ENCODE measurements at places on chromosomes 1 and 21.

- no peak for DNase-seq
Measured at GRCh38 chr1:161177112-161177935, at the start of gene B4GALT3. Gene B4GALT3 (minus strand): TSS chr1:161177507. CDS start chr1:161176060, 1,447 bp downstream.

DNA sequence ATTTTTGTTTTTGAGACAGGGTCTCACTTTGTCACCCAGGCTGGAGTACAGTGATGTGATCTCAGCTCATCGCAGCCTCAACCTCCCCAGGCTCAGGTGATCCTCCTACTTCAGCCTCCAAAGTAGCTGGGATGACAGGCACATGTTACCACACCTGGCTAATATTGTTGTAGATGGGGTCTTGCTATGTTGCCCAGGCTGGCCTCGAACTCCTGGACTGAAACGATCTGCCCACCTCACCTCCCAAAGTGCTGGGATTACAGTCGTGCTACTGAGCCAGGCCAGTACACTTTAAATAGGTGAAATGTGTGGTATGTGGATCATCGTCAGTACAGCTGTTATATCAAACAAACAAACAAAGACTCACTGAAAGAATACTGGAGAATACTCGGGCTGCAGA is 35.0 kb upstream of the GPR153 start:
- no peak for DNase-seq

GRCh38 chr1:243715285-243715684 is 134.8 kb downstream of the AKT3 start:
- DNase-seq, result no peak

GRCh38 chr1:215192306-215192705 is 109.8 kb downstream of the KCNK2 start:
- DNase-seq, result no peak

- no peak for DNase-seq
Measured at GRCh38 chr1:178664278-178664677, 60.8 kb upstream of the RALGPS2 start.

DNA sequence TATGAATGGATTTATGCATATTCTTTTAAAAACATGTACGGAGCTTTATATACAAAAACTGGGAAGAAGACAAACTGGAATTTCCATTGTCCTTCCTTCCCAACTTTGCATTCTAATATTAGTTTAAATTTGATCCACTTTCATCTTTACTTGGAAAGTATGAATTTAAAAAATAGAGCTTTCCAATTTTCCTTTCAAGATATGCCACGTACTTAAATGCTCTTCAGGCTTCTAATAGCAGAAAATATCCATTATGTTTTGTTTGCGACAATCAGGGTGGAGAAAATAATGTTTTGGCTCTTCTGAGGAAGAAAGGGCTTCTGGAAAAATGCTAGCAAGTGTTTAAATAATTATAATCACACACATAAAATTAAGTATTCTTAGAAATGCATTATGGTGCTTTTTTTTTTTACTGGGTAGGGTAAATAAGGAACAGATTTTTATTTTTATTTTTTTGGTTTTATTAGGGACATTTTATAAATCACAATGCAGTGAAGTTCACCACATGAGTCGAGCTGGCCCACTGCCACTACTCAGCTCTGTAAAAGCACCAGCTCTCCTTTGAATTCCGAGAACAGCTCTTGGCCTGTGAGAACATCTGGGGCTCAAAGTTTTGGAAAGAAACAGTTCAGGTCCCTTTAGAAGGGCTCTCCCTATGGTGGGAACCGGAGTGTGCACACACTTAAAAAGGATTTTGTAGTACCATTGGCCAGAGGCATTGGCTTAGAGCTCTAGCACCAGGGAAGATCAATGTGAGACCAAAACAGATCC is 287.4 kb upstream of the LYPLAL1 start:
- DNase-seq, result no peak

GRCh38 chr21:32347977-32348376 is 44.8 kb downstream of the URB1 start:
- no peak for DNase-seq

- DNase-seq, result no peak
Measured at GRCh38 chr1:200207711-200208126, 180.2 kb downstream of the NR5A2 start.

DNA sequence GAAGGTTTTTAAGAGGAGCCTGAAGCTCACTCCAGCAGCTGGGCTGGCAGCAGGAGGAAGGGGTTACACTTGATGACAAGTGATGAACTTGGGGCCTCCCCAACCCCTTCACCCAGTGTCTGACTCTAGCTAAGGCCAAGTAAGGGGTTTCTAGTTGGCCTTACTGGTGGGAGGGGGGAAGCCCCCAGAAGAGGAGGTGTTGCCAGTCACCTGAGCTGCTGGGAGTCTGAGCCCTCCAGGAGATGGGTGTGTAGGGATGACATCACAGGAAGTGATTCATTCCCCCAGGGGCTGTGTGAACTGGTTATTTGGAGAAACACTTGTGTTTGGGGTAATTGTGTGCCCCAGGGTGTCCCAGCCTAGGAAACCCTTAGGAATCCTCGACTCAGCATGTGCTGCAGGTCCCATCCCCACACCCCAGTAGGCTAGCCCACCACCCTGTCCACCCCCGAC is 3.1 kb downstream of the PADI1 start:
- peak; percentile 21 for DNase-seq

- peak; percentile 56 for DNase-seq
Measured at GRCh38 chr1:112674986-112675727, 698 bp downstream of the MOV10 start.

DNA sequence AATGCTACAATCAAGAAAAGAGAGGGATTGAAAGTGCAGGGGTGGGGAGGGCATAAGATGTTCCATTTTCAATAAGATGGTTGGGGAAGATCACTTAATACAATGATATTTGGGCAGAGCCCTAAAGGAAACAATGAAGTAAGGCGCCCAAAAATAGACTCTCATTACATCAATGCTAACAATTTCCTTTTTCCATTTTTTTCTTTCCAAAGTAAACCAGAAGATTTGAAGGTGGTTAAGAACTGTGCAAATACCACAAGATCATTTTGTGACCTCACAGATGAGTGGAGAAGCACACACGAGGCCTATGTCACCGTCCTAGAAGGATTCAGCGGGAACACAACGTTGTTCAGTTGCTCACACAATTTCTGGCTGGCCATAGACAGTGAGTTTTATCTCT is 16.8 kb downstream of the IFNAR2 start:
- DNase-seq, result no peak

- DNase-seq, result no peak
Measured at GRCh38 chr1:24659166-24659904, 16.2 kb downstream of the SRRM1 start.

DNA sequence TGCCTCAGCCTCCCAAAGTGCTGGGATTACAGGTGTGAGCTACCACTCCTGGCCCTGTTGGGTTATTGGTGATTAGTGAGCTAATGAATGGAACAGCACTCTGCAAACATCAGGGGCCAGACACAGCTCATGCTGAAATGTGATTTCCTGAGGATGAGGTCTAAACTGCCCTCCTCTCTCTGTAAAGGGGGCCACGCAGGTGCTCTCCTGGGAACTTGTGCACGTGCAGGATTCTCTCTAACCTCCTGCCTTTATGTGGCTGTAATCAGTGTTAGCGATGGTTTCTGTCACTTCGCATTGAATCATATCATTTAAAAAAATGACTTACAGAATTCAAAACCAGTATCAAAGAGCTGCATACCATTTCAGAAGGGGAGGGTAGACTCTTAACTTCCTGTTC is 3.6 kb downstream of the GPR157 start:
- no peak for DNase-seq

DNA sequence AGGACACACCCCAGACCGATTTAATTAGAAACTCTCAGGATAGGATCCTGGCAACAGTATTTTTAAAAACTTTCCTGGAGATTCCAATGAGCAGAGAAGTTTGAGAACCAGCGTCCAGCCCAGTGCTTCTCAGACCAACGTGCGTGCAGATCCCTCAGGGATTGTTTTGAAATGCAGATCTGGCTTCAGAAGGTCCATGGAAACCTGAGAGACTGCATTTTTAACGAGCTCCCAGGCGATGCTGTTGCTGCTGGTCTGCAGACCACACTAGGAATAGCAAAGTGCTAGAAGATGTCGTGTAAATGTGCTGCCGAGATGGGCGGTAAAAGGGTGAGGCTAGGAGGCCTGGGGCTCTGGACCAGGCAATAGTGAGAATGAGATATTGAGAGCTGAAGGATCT is 18.4 kb upstream of the CASQ1 start:
- no peak for DNase-seq

- DNase-seq, result no peak
Measured at GRCh38 chr1:229696385-229696784, 70.3 kb downstream of the URB2 start.

DNA sequence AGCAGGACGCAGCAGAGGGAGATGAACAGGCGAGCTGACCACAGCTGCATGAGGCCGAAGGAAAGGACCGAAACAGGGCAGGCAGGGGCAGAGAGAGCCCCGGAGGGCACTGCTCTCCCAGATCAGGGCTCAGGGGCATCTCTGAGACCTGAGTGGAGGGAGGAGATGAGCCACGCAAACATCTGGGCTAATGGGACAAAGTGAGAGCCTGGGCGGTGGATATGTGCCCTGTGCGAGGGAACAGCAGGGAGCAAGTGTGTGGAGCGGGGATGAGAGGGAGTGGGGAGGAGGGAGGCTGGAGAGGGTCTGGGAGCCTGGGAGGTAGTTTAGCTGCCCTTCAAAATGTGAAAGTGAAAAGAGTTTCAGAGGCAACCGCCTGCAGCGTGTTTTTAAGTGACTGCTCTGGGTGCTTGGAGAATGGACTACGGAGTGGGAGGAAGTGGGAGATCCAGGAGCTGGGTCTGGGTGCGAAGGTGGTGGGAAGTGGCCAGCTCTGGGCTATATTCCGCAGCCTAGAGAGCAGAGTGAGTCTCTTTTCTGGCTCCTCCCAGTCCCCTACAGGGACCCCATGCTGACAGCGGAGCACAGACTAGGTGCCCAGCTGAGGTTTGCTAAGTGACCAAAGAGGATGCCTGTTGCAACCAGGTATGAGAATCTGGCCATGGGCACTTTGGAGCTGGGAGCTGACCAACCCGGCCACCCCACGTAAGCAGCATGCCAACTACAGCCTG is 114.6 kb upstream of the IFFO2 start:
- DNase-seq, result no peak

- DNase-seq, result no peak
Measured at GRCh38 chr1:190243056-190243455, 234.6 kb downstream of the BRINP3 start.

DNA sequence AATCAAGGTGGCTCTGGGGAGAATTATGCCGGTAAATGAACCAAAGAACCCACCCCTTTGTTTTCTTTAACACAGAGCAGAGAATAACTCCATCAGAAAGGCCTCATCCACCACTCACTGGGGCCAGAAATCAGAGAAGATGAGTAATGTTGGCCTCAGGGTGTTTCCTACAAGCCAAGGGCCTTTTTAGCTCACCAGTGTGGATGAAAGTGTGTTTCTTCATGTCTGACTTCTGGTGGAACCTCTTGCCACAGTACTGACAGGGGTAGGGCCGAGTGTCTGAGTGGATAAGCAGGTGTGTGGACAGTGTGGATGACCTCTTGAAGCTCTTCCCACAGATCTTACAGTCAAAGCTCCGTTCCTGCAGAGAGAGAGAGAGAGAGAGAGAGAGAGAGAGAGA is 8.3 kb downstream of the GFI1 start:
- DNase-seq, result no peak

GRCh38 chr1:39538531-39539251 is 37.9 kb downstream of the PABPC4 start:
- DNase-seq, result no peak

GRCh38 chr1:77313491-77313890 is 31.7 kb downstream of the AK5 start:
- no peak for DNase-seq

GRCh38 chr1:203378556-203379245 is 27.8 kb upstream of the FMOD start:
- no peak for DNase-seq

- no peak for DNase-seq
Measured at GRCh38 chr1:151547900-151548230, 7.8 kb downstream of the TUFT1 start.

GRCh38 chr1:22702296-22703085 is 8.1 kb upstream of the EPHB2 start:
- peak; percentile 62 for DNase-seq

GRCh38 chr1:117683571-117684285 is 77.9 kb downstream of the TENT5C start:
- no peak for DNase-seq

DNA sequence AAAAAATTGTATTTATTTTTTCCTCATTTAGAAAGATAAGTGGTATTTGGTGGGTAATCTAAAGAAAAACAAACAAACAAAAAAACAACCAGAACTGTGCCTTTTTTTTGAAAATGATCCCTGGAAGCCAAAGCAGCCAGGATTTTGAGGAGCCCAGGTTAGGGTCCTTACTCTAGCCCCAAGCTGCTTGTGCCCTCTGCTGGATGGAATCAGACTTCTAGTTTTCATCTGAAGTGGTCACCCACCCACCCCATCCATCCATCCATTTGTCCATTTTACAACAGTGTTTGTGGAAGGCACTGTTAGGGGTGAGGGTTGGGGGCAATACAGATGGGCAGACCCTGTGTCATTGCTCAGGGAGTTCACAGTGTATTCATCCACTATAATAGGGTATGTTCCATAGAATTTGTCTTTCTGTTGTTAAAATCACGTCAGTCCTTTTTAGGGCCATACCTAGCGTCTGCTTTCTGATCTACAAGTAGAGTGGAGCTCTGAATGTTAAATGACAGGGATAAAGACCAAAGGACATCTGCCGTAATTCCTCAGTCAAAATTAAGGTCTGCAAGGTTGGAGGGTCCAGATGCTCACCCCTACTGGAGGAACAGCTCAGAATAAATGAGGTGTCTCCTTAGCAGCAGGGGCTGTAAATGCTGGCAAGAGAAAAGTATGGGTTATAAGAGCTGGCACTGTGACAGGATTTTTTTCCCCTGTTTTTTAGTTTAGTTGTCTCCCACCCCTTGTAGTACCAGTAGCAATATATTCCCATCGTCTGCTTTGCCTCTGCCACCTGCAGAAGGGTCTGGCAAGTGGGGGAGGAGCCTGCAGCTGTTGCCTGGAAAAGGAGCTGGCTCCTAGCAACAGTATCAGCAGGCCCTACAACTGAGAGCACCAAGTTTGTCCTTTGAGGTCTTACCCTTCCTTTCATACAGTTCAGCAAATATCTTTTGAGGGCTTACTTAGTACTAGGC is 3.2 kb downstream of the LRRC42 start:
- DNase-seq, result peak; percentile 13

DNA sequence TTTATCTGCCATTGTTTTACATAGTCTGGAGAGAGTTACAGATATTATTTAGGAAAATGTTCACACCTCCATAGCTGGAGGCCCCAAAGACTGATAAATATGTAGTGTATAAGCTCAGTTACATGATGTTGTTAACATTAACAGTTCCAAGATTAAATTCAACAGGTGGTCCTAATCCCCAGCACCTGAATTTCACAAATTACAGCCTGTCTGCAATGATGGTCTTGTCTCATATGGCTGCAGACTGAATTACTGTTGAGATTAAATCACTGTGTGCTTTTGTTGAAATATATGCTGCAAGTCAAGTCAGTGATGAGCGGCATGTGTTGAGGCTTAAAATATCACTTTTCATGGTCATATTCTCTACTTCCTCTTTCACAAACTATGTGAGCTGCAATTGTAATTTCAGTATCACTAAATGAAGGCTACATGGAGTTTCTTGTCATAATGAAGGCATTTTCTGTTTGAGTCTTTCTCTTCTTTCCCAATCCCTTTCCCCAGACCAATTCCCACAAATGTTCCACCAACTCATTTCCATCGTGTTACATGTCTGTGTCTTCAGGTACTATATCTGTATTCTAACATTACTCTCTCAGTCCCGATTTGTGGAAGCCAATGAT is 4.2 kb downstream of the ST6GALNAC5 start:
- no peak for DNase-seq

- DNase-seq, result no peak
Measured at GRCh38 chr1:29390075-29390474, 153.8 kb downstream of the PTPRU start.

GRCh38 chr1:222384531-222384930 is 163.4 kb downstream of the HHIPL2 start:
- DNase-seq, result no peak
